ENCODE measurements at places on chromosomes 5 and 9. TPM values are rescaled to one million over a fixed set of nuclear protein-coding genes. Genes with fewer than 3 reads are reported as not detected.

DNA sequence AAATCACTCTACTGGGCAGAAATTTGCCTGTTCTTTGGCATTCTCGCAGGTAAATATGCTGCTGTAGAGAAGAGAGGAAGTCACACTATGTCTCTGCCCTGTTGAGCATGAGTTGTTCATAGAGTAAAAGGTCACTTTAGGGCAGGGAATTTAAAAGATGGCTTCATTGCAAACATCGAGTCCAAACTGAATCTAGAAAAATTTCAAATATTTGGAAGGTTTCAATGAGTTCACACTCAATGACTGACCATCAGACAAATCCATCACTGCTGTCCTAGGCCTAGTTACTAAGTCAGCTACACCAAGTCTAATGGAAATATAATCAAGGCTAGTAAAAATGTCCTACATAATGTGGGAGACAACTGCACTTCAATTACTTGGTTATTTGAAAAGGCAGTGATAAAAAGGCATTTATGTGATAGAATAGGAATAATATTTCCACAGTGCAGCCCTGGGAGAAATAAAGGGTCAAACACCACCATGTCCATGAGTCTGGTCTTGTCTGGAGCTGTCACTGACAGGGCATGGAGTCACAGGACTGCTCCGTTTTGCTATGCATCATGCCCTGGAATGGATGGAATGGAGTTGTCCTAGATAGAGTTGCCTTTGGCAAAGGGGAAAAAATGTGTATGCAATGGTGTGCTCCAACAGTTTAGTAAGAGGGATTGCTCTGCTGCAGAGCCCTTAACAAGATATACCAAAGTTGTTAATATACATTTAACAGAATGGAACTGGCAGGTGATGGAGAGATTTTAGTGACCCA lies 218.5 kb upstream of the DAPK1 start:
- no peak for DNase-seq

DNA sequence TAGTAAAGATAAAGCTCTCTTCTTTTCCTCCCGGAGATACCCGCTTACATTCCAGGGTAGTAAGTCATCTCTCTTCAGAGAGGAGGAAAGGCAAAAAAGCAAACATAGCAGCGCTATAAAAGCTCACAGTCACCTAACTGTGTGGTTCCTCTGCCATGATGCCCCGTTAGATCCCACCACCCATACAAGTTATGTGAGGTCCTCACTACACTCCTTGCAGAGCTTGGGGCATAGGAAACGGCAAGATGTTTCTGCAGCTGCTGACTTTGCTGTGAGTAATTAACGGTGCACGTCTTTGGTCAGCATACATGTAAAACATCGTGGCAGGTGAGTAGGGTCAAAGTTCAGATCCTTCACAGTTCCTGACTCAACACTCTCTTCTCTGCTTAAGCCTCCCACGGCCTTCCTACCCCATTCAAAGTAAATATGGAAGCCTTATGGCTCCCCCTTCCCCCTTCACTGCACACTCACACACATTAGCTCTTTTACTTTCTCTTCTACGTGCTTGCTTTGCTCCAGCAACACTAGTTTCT lies 218.9 kb downstream of the DIRAS2 start:
- DNase-seq, result peak; percentile 52

DNA sequence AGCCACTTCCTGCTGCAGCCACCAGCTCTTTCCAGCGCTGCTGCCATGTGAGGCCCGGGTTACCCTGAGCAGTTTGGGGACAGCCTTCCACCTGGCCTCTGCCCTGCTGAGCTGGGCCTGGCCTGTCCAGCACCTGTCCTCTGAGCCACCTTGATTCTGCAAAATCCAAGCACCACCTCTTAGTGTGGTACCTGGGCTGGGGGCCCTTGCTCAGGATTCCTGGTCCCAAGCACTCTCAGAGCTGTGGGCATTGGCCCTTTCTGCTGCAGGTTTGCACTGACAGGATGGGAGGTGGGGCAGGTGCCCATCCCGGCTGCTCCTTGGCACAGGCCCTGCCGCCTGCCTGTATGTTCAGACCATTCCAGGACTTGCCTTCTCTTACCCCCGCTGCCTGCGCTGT lies 309.2 kb upstream of the IRX4 start:
- DNase-seq, result no peak

GRCh38 chr9:137199411-137200121 lies 975 bp downstream of the TPRN start:
- DNase-seq, result no peak

- DNase-seq, result no peak
These were observed 431 bp downstream of the TMOD1 start for GRCh38 chr9:97501972-97502221.

DNA sequence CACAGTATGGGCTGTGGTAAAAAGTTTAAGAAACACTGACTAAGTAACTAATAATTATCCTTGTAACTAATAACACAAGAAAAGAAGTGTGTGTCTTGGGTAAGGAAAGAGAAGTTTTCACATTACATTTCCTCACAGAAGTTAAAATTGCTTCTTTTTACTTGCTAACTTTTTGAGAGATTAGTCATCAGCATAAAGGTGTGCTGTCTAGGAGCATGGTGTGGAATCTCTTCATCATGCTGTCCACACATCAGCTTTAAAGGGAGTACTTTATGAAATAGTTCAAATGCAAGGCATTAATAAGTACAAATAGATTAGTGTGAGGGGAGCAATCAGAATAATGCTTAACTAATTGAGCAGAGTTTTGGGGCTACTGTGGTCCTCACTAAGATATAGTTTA lies 29.8 kb downstream of the WDR36 start:
- no peak for DNase-seq

DNA sequence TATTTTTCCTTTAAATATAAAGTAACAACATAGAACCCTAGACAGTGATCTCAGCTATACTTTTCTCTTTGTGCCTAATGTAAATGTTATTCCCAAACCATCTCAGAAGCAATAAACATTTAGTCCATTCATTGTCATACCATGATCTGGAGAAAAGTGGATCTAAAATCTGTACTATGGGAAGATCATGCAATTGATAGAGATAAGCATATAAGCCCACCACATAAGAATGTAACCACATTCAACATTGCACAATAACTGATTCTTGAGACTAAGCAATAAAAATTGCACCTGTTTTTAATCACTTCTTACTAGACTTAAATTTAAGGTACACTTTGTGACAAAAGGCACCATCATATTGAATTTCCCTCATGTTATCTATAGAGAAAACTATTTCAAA lies 1403.0 kb upstream of the C9orf72 start:
- DNase-seq, result no peak

DNA sequence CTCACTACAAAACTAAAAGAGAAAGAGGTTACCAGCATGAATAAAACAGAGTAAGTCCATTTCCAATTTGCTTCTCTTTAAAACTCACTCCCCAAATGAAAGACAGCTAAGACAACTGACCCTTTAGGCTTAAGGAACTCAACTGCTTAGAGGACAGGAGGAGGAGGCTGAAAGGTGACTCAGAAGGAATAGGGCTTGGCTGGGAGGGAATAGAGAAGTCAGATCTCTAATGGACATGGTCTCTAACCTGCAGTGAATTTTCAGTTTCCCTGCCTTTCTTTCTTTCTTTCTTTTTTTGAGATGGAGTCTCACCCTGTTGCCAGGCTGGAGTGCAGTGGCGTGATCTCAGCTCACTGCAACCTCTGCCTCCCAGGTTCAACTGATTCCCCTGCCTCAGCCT lies 261.8 kb upstream of the CLINT1 start:
- DNase-seq, result peak; percentile 54

DNA sequence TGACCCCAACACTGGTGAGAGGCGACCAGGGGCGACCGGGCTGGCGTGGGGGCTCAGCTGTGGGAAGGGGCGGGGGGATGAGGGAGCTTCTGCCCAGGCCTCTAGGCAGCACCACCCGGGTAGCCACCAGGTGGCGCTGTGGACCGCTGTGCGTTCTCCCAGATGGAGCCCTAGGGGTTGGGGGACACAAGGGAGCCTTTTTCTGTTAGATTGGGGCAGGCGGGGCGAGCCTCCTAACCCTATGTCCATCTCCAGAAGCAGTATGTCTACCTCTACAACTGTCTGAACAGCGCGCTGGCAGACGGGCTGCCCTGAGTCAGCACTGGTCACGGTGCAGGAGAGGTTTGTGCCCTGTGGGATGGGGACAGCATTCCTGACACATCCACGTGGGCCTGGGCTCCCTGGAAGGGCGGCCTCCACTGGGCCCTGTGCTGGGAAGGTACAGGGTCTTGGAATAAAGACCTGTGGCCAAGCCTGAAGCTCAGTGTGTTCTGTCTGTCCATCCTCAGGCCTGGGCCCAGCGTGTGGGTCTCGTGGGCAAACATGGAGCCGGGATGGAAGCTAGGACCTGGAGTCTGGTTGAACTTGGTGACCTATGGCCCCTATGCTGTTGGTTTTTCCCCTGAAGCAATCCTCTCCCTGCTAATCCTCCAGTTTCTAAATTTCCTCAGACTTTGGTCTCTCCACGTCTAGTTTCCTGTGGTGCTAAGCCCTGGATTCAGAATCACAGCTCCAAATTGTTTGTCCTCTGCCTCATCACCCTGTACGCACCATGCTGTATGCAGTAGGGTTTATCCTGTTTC lies 23.1 kb upstream of the SPTLC1 start:
- peak; percentile 72 for DNase-seq

- DNase-seq, result no peak
These were observed 186.6 kb upstream of the ADAMTS16 start for GRCh38 chr5:4953576-4953975.

DNA sequence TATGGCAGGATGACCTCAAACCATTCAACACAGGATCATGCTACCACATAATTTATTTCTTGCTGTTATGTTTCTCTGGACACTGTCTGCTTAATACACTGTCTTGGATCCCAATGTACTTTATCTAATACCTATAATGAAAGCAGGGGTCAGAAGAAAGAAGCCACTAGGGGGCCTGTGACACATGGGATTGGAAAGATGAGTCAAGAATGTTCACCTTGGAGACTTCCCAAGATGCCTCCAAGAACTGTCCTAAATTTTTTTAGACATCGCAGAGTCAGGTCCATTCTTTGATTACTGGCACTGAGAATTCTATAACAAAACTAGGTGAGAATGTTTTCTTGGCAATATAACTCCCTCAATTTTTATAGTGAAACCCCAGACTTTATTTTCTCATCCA lies 305.8 kb upstream of the SMARCA2 start:
- peak; percentile 38 for DNase-seq

DNA sequence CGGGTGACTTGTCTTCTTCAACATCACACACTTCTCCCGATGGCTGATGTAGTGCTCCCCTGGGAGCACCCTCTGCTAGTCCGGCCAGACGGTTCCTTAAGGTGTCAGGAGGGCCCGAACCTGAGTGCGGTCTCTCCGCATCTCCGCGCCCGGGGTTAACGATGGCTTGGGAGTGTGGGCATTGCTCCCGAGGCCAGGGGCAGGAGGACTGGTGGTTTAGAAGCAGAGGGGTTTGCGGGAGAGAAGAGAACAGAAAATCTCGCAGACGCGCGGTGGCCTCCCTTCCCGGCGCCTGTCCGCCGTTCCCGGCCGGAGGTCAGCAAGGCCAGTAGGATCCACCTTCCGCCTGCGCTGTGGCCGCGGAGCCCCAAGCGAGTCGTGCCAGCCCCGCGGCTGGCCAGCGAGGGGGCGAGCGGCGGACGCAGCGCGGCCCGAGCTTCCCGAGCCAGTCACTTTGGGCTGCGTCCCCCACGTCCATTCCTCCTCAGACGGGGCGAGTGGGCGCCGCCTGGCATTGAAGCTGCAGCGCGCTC lies 700 bp downstream of the CDO1 start:
- DNase-seq, result no peak

DNA sequence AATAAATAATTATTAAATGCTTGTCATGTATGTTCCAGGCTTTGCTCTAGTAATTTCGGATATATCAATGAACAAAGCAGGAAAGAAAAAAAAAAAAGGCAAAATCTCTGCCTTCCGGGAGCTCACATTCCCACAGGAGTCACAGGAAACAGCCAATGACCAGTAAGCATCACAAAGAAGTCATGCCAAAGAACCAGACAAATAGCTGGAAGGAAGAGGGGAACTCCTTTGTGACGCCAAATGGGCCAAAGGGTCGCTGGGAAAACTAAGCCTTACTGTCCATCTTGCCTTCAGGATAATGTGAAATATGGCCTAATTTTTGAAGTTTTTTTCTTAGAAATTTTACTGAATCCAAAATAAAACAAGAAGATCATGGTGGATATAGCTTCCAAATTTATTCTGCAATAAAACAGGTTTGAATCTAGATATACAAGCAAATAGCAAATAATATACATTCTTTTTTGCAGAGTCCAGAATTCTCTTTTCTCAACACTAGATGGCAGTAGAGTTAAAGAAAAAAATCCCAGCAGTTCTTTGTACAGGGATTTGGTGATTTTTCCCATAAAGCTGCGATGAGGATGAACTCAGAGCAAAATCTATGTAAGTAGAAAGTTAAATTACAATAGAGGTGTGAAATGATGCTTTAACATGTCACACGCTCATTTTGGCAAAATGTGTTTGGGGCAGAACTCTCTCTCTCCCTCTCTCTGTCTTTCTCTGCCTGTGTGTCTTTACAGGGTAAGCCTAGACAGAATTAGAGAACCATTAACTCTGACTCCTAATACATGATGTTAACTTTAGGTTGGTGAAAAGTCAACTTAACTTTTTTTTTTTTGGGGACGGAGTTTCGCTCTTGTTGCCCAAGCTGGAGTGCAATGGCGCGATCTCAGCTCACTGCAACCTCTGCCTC lies 60.0 kb upstream of the TUT7 start:
- peak; percentile 40 for DNase-seq

DNA sequence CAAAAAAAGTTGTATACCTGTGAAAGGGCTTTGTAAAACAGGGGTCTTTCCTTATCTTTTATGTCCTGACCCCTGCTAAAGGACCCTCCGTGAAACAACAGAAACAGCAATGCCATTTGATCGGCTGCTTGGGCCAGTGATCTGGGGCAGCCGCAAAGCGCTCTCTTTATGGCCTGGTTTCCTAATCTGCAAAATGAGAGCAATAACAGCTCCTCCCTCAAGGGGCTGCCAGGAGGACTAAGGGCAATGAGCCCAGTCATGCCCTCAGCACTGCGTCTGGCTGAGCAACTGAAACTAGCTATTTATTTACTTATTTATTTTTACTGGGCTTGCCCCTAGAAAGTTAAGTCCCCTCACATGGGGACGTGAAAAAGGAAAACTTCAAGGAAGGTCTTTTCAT lies 18.3 kb downstream of the CMBL start:
- DNase-seq, result no peak

GRCh38 chr5:59850766-59851165 lies 42.8 kb downstream of the PDE4D start:
- no peak for DNase-seq

GRCh38 chr9:133916159-133916541 lies 76.0 kb downstream of the VAV2 start:
- DNase-seq, result no peak

The ASB6 gene
- 19.1 TPM for total RNA-seq

The LPAR1 gene
- 67.9 TPM for total RNA-seq

The SPATA31C1 gene
- not detected for total RNA-seq

The GARNL3 gene
- 15.5 TPM for total RNA-seq

The IFNA2 gene
- not detected for total RNA-seq

The C9 gene
- total RNA-seq, result not detected

The IFNA13 gene
- total RNA-seq, result not detected

The ABO gene
- total RNA-seq, result not detected

The PCDHB10 gene
- 0.33 TPM for total RNA-seq

The ALDH1A1 gene
- not detected for total RNA-seq

The OMD gene
- total RNA-seq, result not detected
